Activated T-helper 17 cell treated with anti-CD3 and anti-CD28 coated beads, Interleukin-2, amount 50 U/mL, for 72 hours (primary cell): ENCODE measurements at places on chromosomes 5 and 9. TPM values are rescaled to one million over a fixed set of nuclear protein-coding genes. Genes with fewer than 3 reads are reported as not detected.

DNA sequence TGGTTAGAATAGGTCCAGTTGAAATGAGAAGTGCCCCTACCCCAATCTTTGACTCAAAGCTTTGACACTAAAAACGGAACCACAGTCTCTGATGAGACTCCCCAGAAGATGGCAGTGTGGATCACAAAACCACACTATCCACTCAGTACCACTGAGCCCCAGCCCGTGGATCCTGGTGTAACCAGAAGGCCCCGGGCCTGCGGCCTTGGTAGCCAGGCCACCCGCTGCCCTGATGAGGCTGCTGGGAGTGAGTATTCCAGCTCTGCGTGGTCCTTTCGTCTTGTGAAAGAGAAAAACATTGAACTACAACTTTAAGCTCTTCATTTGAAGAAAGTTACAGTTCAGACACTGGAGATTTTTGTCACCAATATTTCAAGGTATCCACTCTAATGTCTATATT lies 42.2 kb upstream of the FBP1 start:
- ATAC-seq: peak; percentile 95

- peak; percentile 82 for ATAC-seq
Measured at GRCh38 chr9:35489313-35490154, at the start of gene RUSC2. Gene RUSC2 (plus strand): TSS chr9:35490111. CDS start chr9:35546522, 56,411 bp downstream.

GRCh38 chr9:75941066-75941465 lies 50.6 kb downstream of the PCSK5 start:
- ATAC-seq: no peak

DNA sequence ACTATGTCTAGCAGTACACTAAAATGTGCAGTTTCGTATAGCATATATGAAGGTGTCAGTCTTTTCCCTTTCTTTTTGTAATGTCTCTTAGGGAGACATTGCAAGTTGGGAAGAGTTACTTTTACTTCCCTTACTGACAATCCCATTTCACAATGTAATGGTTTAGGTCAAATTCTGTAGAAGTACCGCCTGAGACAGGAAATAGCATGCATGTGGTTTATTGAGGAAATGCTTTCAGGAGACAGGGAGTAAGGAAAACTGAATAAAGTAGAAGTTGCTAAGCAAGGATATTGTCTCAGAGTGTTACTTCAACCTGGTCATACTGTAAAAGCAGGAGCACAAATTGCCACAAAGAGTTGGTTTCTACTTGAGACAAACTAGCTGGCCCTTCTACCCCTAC lies 32.1 kb upstream of the MSANTD3 start:
- no peak for ATAC-seq

GRCh38 chr9:21392270-21392669 lies 7.1 kb upstream of the IFNA2 start:
- peak; percentile 28 for ATAC-seq

DNA sequence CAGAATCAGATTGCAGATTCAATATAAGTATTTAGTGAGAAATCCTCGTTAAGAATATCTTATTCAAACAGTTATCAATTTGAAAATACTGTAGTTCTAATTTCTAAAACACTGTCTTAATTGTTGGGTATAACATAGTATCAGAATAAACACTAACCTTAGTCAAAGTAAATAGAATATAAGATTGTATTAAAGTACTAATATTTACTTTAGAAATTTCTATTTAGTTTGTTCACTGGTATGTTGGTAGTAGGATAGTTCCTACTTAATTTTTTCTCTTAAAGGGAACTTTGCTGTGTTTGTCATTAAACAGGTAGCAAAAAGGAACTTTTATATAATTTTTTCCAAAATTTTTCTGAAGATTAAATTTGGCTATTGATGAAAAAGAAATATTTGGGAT lies 42.3 kb downstream of the FAM174A start:
- ATAC-seq: no peak

Gene ZNG1A
- total RNA-seq: 56.6 TPM

Gene TAS2R1
- not detected for total RNA-seq

Gene TPPP
- 0.19 TPM for total RNA-seq

Gene EGFLAM
- not detected for total RNA-seq
